ENCODE measurements at places on chromosomes 1 and 21.

GRCh38 chr1:202848191-202848542 is 37.4 kb downstream of the PCAT6 start:
- DNase-seq, result no peak

DNA sequence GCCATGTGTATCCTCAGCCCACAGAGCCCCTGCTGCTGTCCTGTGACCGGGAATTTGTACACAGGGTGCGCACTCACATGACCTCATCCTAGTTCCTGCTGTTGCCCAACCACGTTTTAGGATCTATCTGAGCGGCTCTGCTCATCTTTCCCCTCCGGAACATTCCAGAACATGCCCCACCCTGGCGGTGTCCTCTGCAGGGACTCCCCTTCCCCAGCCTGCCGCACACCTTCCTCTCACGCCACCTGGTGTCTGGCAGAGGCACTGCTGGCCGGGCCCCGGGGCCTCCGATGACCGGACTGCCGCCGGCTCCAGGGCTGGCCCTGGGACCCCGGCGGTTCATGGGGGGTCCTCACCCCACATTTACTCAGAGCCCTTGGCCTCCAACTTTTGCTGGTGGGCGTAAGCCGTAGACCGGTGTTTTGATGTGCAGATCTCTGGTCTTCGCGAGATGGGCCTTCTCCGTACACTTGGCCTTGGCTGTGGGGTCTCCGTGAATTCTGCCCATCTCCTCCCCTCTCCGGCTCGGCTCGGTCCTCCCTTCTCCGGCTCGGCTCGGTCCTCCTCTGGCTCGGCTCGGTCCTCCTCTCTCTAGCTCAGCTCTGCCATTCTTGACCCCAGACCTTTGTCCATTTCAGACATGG is 29.5 kb downstream of the ARHGEF16 start:
- peak; percentile 50 for DNase-seq

- DNase-seq, result no peak
Measured at GRCh38 chr1:158613764-158614163, 8.7 kb downstream of the OR10Z1 start.

DNA sequence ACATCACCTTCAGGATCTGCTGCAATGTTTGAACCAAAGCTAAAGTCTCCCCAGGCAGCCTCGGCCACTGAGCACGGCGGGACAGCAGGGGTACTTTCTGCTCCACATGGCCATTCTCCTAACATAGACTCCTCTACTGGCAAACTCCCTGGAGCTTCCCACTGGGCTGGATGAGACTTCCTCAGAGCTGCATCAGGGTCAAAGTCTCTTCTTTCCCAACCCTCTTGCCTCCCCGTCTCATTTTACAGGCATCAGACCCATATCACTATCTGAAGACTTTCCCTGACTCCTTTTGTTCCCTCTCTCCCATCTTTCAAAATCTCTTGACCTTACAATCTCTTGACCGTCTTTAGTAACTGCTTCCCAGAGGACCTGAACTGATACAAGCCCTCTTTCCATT is 42.2 kb upstream of the KIRREL1 start:
- no peak for DNase-seq

GRCh38 chr1:33259879-33260278 is 3.6 kb downstream of the ZNF362 start:
- peak; percentile 19 for DNase-seq

DNA sequence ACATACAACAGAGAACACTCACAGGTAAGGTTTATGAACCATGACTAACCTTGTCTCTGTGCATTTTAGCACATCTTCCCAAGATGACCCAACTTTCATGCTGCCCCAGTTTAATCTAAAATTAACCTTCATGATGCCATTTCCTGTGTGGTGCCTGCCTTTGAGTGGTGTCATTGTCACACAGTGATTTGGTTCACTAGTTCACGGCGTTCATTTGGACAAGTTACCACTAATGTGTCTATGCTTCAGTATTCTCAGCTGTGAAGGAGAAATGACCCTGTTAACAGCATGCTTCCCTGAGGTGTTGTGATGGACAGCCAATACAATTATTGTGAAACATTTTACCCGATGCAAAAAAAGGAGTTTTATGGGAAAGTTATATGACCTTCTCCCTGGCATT is 693.1 kb downstream of the RWDD3 start:
- no peak for DNase-seq

- DNase-seq, result no peak
Measured at GRCh38 chr1:204909109-204909508, 38.4 kb downstream of the NFASC start.

DNA sequence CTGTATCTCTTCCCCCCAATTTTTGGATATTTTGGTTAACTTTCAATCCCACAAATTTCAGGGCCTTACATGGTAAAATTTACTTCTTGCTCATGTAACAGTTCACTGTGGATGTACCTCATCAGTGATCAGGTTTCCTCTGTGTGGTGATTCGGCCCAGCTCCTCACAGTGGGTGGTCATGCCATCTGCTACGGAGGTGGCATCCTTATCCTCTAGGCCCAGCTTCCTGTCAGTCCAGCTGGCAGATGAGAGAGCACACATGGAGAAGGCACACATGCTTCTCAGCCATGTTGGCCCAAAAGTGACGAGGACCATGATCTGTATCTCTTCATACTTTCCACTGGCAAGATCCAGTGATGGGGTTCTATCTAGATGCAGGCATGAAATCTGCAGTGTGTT is 27.2 kb downstream of the PCBP3 start:
- no peak for DNase-seq

GRCh38 chr1:116875391-116875790 is 34.3 kb upstream of the PTGFRN start:
- DNase-seq, result no peak
